ENCODE measurements at places on chromosomes 5 and 9.

DNA sequence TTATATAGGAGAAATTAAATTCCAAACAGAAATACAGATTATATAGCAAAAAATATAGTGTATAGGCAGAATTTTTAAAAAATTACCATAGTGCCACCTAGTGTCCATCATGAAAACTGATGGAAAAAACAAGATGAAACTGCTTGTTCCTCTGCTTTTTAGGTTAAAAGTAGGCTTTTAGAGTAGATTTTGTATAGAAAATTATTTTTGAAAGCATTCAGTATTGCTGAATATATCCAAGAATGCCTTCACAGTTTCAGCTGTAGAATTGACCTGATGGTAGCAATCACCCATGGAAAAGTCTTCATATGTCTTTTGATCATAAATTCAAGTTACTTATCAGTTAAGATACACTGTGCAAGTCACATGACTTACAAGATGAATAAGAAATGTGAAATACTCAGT, 19.7 kb downstream of the RIOK2 start:
- no peak for DNase-seq

DNA sequence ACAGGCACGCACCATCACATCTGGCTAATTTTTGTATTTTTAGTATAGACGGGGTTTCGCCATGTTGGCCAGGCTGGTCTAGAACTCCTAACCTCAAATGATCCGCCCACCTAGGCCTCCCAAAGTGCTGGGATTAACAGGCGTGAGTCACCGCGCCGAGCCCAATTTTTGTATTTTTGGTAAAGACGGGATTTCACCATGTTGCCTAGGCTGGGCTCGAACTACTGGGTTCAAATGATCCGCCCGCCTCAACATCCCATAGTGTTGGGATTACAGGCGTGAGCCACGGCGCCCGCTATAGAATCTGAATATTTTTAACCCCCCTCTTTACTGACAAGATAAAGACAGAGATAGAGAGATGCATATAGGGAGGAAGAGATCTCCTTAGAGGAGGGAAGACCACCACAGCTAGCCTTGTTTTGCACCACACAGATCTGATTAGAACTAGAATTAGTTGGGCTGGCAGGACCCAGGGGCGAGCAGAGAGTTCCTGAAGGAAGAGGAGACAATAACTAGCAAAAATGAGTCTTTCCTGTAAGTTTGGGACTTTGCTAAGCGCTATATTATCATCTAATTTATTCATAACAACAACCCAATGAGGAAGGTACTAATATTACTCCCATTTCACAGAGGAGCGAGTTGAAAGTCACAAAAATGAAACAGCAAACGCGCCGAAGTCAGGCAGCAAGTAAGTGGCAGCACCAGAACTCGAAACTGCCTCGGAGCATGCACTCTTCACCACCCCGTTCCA, 1.5 kb upstream of the ANKHD1 start:
- DNase-seq = no peak

DNA sequence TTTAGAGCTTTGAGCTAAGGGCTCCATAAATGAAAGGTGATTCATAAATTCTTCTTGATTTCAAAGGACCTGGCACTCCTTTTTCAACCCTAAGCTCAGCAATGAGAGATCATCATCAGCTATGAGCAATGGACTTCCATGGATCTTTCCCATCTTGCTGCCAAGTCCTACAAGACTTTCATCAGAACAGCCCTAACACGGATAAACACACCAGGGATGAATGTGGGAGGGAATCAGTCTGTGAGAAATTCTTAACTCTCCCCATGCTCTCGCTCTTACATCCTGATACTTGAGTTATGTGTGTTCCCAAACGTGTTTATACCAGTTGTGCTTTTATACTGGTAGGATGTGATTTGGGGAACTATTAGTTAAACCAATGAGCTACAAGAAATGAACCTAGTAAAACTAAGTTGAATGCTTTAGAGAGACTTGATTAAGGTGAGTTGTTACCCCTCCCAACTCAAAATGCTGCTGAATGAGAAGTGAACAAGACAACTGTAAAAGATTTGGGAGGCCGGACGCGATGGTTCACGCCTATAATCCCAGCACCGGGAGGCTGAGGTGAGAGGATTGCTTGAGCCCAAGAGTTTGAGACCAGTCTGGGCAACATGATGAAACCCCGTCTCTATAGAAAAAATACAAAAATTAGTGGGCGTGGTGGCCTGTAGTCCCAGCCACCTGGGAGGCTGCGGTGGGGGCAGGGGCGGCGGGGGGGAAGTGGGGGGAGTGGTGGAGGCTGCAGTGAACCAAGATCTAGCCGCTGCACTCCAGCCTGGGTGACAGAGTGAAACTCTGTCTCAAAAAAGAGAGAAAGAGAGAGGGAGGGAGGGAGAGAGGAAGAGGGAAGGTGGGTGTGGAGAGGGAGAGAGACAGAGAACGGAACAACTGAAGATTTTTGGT, 5.2 kb upstream of the RPL26L1 start:
- DNase-seq = no peak

GRCh38 chr5:131373265-131373664, 109.4 kb downstream of the CDC42SE2 start:
- no peak for DNase-seq

- no peak for DNase-seq
Measured at GRCh38 chr5:97297063-97297703, 114.1 kb upstream of the RIOK2 start.

Data from stimulated activated CD8-positive, alpha-beta memory T cell treated with anti-CD3 and anti-CD28 coated beads, Interleukin-15, amount 100 ng/mL, for 24 hours (primary cell).